Stimulated activated CD4-positive, alpha-beta T cell treated with anti-CD3 and anti-CD28 coated beads, TNF-alpha, amount 100 ng/mL, for 4 hours (primary cell): ENCODE measurements at places on chromosomes 4 and X.

DNA sequence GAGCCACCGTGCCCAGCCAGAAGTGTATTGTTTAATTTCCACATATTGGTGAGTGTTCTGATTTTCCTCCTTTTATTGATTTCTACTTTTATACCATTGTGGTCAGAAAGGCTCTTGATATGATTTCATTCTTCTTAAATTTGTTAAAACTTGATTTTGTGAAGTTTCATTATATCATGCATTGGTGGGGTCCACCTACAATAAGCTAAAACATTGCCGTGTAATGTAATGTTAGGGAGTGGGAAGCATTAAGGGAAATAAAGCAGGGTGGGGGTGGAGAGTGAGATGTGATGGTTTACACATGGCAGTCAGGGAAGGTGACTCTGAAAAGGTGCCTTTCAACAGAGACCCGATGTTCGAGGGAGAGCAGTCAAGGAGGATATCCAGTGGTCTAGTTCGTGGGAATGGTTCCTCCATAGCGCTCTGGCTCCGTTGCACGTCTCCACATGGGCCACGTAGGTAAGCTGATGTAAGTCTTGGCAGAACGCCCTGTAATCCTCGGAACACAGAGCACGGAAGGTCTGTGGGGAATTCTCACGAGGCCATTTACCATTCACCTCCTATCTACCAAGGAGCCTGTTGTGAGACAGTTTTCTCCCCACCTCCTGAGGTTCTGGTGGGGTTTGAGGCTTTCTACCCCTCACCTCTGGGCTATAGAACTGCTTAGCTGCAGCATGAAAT, 7.7 kb upstream of the WDR13 start:
- DNase-seq: no peak

- no peak for DNase-seq
These were observed 73.9 kb downstream of the GC start for GRCh38 chr4:71709961-71710360.

- DNase-seq: no peak
These were observed 3.1 kb upstream of the P2RY4 start for GRCh38 chrX:70262952-70263567.

DNA sequence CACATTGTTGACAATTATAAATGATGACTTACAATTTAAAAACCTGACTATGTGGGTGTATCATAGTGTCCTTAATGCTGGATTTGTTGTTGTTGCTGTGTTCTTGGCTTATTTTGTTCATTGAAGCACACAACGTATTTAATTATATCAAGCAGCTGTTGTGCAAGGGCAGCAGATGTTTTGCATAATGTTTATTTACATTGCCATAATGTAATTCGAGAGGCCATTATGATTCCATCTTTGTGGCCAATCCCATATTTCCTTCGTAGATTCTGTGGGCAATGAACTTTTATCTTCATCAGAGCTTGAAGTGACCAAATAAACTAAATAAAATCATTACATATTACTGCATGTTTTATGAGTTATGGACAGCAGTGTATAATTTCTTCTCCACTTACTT, 422.6 kb upstream of the GALNTL6 start:
- no peak for DNase-seq

DNA sequence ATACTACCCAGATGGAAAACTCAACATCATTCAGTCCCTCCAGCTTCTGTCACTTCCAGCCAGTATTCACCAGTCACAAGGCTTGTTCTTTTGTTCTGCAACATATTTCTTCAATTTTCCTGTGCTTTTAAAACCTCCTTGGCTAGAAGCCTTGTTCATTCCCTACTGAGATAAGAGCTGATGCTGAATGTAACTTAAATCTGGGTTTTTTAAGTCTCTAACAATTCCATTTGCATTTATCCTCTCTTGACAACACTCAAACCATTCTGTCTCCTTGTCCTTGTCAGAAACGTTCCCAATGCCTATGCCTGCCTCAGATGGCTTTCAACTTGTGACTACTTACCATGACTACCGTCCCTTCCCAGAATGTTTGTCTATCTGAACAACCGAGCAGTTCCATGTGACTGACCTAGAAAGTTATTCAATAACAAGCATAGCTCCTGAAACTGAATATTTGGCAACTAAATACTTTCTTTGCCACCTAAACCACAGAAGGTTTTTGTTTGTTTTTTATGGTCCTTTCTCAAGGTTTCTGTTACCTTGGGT, 682.9 kb upstream of the GALNTL6 start:
- DNase-seq: no peak

DNA sequence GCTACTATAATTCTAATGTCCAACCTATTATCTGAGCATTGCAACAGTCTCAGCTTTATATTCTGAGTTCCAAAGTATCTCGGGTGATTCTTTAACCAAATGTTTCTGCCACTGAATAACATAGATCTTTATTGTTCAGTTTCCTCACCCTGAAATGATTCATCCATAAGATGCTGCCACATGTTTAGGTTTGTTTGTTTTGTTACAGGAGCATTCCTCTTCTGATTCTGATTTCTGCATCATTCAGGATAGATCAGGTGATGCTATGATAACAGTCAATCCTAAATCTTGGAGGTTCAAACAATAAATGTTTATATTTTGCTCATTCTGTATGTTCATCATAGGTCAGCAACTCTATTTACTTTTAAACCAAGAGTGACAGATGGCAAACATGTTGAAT, 927.6 kb downstream of the PCDH7 start:
- no peak for DNase-seq

GRCh38 chrX:22634751-22635150, 362.0 kb downstream of the CBLL2 start:
- no peak for DNase-seq

DNA sequence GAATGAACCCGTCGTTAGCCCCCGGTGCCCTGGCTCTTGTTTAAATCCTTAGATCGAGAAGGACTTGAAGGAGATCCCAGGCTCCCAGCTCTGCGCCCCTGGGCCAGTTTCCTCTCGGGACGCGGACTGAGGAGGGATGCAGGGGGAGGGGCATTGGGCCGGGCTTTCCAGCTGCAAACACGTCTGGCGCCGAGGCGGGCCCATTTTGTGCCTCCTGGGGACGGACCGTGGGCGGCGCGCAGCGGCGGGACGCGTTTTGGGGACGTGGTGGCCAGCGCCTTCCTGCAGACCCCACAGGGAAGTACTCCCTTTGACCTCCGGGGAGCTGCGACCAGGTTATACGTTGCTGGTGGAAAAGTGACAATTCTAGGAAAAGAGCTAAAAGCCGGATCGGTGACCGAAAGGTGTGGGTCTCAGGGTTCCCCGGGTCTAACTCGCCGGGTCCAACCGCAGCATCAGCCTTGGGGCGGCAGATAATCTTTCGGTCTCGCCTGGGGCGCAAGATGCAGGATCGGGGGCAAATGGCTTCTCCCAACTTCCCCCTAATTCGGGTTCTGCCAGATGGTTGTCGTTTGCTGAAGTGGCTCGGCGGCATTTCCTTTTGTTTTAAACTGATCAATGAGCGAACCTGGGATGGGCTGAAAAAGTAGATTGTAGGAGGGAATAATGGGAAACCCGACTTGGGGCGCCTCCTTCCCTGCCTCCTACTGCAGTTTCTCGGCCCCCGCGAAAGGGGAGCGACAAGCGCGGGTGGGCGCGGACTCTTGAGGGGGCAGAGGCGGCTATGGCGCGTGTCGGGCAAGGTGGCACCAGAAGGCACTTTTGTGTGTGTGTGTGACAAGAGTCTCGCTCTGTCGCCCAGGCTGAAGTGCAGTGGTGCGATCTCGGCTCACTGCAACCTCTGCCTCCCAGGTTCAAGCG, 2.9 kb downstream of the PDGFRA start:
- no peak for DNase-seq

DNA sequence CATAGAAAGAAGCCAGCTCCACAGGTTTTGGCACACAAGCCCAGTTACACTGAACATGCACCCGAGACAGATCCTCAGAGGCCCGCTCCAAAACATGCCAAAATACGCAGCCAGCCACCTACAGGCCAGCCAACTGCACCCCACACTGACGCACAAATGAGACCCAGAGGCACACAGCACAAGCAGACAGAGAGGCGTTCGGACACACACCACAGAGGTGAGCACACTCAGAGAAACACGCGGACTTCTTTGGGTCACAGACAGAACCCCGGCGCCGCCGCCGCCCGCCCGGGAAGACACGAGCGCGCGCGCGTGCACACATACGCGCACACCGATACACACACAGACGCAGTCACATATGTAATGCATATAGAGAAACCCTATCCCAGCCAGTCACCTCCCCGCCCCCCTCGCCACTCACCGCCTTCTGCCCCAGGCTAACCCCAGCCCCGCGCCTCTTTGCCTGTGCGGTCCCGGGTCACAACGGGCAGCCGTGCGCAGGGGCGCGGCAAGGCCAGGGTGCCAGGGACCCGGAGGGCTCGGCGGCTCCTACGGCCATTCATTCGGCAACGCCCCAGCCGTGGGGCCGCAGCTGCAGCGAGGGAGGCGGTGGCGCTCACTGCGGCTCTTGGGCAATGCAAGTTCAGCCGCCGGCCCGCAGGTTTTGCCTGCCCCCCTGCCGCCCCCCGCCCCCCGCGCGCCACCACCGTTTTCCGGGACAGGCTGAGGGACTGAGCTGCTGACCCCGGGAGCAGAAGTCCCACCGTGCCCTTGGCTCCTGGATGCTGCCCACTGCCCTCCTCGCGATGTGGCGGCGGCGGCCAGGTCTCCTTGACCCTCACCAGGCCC, 553 bp downstream of the SEPTIN6 start:
- peak; percentile 37 for DNase-seq

GRCh38 chrX:102043380-102043779, 82.1 kb upstream of the TCEAL2 start:
- DNase-seq: no peak

DNA sequence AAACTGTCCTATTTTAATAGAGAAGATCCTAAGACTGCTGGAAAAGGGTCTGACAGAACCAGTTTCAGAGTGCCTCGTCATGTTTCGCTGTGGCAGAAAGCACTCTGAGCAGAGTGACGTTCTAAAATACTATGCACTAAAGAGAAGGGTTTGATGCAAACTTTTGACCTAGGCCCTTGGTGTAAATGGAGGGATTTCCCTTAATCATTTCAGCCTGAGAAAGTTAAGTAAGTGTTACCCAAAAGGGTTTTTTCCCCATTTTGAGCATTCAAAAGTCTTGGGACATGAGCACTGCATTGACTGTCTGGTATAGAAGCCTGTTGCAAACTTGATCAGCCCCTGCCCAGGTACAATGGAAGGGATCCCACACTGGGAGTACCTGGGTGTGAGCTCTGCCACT, 157.5 kb upstream of the ATOH1 start:
- no peak for DNase-seq

DNA sequence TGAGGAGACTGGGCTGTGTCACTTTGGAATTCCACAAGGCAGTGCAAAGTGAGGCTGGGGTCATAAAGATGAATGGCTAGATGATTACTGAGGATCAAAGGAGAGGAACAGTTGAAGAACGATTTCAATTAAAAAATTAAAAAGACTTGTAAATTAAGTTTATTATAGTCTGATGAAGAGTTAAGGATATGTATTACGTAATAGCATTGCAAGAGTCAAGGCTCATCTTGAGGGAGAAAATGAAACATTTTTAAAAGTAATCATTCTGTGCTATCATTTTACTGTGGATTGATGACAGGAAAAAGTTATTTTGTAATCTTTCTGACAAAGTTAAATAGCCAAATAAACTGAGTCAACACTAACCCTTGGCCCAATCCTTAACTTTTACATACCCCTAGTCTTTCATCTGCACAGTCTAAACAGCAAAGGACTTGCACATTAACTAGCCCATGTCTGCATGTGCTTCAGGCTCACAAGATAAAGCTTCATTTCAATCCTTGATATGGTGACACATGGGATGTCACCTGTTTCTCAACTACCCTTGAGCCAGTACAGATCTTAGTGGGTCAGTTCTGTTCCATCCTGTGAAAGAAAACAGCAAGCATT, 465.5 kb upstream of the CTSO start:
- no peak for DNase-seq

DNA sequence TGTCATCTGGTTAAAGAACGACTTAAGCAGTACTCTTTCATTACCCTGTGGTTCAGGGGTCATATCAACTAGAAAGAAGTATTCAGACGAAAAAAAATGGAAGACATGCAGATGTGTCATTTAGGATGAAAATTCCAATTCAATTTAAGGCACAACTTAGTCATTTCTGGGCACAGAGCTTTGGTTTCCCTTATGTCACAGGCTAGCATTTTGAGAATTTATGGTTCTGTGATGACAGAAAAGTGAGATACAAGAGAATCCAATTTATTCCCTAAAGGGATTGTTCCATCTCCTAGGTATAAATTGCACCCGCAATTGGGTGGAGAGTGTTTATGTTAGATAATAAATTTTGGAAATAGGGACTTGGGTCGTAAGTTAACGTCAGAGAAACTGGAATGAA, 306.6 kb downstream of the STK32B start:
- no peak for DNase-seq

DNA sequence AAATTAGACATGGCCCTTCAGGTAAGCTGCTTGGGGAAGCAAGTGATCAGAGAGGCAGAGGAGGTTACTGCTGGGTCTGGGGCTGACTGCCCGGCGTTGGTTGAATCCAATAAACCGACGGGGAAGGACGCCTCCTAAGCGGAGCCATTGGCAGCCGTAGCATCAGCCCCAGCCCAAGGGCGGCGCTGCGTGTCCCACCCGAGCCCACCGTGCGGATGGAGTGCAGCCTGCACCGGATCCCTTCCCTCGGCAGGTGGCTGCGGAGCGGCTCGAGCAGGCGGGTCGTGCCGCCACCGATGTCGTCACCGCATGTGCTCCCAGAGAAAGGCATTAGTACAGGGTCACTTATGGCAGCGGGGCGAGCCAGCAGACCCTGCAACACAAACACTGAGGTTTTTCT, 82.1 kb downstream of the ALPK1 start:
- DNase-seq: no peak

- DNase-seq: no peak
These were observed 138.5 kb upstream of the TBL1X start for GRCh38 chrX:9326369-9326768.

DNA sequence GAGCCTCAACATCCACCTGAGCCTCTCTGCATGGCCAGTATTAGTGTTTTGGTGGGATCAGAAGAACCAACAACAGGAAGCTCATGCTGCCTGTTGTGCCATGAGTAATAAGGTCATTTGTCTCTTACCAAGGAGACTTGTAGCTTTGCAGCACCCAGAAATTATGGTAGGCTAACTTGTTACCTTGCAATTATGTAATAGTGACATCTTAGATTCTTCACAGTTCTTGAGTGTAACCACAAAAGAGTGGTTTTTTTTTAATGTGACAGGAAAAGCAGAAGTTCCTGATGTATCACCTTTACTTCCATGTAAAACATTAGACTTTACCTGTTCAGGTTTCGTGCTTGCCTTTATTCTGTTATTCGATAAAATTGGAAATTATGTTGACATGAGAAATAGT, 263.9 kb upstream of the CXXC4 start:
- DNase-seq: no peak

DNA sequence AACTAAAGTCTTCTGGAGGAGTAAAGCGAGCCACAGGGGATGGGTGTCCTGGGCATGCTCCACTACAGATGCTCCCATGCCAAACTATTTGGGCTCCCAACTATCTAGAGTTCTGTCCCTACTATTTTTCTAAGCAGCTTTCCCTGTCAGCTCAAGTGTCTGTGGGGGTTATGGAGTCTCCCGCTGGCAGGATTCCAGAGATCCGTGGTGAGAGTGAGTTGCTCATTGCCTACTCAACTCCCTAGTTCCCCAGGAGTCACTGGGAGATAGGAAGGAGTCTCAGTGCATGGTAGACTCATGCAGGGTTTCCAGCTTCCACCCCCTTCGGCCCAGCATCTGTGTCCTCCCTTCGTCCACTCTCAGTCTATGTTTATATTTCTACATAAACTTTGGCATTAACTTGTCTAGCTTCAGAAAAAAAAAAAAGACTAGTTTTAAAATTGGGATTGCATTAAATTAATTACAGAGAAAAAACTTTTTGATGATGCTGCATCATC, 55.1 kb upstream of the INPP4B start:
- DNase-seq: no peak
